ENCODE measurements at places on chromosomes 1 and 21.

DNA sequence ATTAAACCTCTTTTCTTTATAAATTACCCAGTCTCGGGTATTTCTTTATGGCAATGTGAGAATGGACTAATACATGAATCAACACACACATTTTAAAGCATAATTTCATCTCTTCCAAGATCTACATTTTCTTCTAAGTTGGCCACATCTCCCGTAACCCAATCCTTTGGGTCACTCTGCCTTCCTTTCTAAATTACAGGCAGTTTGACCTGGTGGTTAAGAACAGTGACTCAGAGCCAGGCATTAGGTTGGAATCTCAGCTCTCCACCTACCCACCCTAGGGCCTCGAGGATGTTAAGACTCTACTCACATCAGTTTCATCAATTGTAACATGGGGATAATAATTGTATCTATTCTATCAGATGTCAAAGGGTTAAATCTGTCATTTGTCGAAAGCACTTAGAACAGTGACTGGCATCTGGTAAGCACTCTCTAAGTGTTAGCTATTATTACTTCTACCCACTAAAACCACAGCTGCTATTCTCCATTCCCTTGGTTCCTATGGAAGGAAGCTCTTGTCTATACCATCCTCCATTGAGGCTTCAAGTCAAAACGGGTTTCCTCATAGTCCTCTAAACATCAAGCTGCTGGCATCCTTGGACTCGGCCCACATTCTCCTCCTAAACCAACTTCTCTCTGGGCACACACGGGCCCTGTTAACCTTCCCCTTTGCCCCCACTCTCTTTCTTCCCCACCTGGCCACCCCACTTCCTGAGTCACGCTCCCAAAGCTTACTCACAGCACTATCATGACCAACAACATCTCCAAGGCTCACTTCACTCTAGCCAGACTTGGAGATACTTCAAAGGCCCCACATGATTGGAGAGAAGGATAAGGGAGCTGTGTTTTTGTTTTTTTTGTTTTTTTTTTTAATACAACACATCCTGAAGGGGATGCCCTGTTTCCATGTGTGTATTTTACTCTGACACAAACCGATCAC is 116.9 kb downstream of the TGFBR3 start:
- DNase-seq = no peak

DNA sequence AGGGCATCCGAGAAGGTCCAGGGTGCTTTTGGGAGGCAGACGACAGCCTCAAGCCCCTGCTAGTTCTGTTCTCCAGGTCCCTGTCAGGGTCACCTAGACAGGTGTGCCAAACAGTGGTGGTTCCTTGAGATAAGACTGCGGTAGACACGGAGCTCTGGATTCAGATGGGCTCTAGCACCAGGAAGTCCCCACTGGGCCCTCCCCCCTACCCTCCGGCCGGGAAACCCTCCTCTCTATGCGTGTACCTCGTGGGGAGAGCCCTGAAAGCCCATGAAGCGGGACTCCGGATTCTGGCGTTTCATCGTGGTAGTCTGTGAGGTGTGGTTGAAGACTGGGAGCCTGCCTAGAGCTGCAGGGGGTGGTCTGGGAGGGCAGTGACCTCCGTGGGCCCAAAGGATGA is 2.1 kb upstream of the KCNA2 start:
- no peak for DNase-seq

DNA sequence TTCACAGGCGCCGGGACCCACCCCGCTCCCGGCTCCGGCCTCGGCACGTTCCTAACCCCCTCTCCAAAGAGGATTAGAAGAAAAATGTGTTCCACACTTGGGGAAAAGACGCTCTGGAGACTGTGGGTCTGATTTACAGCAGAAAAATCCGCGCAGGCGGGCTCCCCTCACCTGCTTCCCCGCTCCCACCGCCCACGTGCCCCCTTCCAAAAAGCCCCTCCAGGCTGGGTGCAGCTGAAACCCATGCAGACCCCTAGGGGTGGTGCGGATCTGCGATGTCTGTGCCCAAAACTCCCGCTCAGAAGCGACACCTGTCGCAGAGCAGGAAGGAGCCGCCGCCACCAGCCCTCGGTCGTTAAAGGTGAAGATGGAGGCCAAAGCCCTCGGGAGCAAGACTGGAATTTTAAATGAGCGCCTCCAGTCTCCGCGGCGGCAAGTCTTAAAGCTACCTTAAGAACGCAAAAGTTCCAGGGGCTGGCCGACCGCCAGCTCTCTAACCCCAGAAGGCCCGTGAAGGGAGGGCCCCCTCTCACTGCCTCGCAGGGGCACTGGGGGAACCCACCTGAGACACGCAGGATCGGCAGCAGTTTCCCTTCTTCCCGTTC is 688 bp upstream of the CHD5 start:
- DNase-seq = no peak

DNA sequence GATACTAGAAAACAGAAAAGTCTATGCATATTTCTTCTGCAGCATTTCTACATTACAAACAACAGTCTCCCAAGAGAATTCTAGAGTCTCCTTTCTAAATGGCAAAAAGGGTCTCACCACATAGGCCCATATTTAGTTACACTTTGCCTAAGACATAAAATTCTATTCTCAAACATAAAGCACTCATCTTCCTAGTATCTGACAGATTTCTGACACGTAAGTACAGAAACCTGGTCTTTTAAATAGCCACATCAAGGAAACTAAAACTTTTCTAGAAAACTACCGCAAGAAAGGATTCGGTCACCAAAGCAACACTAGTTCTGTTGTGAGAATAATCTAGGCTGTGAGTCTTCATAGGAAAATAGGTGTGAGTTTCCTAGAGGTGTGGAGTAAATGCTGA is 33.6 kb upstream of the CTSK start:
- no peak for DNase-seq

- no peak for DNase-seq
Observed at GRCh38 chr1:22471078-22471477, 19.4 kb downstream of the ZBTB40 start.

GRCh38 chr21:44427241-44428120 is 27.8 kb upstream of the LRRC3 start:
- no peak for DNase-seq

- DNase-seq = no peak
Observed at GRCh38 chr1:33094971-33095604, 14.1 kb downstream of the AZIN2 start.
